Osteoblast (primary cell): ENCODE measurements at places on chromosomes 1 and 21. TPM values are rescaled to one million over a fixed set of nuclear protein-coding genes. Genes with fewer than 3 reads are reported as not detected.
A peak's percentile ranks its signal among the peaks of the same experiment; 100 is the strongest.

- peak overlapping the region; percentile 35 for H3K27ac ChIP-seq
- peaks cover 4% of the 10 kb centered on the region for H3K4me1 ChIP-seq
- no peak for DNase-seq
- peaks cover 81% of the 10 kb centered on the region for H3K36me3 ChIP-seq
These were observed 15.8 kb upstream of the NUP210L start for GRCh38 chr1:154170547-154171222.

Gene TIAM1
- 13.6 and 16.3 TPM in 2 replicates for total RNA-seq

DNA sequence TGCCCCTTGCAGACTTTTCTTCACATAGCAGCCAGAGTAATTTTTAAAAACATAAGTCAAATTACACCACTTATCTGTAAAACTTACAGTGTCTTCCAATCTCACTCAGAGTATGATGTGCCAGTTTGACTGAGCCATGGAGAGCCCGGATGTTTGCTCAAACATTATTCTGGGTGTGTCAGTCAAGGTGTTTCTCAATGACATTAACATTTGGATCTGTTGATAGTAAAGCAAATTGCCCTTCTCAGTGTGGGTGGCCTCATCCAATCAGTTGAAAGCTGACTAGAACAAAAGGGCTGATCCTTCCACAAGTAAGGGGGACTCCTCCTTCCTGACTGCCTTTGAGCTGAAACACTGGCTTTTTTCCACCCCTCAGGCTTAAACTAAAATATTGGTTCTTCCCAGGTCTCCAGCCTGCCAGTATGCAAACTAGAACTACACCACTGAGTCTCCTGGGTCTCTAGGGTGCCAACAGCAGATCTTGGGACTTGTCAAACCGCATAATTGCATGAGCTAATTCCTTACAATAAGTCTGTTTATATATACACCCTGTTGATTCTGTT is 157.9 kb upstream of the CTTNBP2NL start:
- DNase-seq: no peak
- no peaks in the 10 kb centered on the region for H3K36me3 ChIP-seq
- no peak overlapping the region for H3K27ac ChIP-seq
- H3K4me3 ChIP-seq: no peak overlapping the region

Gene KRTAP12-2
- total RNA-seq: not detected in 2 replicates

DNA sequence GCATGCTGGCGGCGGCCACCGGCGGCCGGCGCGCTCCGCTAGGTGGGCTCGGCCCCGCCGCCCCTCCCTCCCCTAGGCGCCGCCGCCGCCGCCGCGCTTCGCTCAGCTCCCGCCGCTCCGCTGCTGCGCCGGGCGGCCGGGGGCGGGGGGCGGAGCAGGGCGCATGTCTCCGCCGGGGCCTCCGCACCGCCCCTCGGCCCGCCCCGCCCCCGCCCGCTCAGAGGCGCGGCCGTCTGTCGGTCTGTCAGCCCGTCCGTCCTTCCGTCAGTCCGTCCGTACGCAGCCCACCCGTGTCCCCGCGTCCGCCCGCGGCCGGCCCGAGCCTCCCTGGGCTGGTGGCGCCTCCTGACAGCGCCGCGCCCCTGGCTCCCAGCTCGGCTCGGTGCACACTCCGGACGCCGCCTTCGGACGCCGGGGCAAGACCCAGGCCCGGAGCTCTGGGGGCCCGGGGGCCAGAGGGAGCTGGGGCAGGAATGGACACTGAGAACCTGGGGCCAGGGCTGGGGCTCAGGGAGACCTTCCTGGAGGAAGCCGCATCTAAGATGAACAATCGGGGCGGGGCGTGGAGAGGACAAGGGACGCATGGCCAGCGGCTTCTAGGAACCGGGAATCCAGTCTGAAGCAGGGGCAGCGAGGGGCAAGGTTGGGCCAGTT is at the start of gene GPR153:
Gene GPR153, minus strand, starts transcription at position 138 of the 654 bp plus-strand sequence. CDS start 6,193 bp downstream, outside the sequence.
- no peaks in the 10 kb centered on the region for H3K36me3 ChIP-seq
- H3K4me3 ChIP-seq: peak within 1 kb of the TSS; percentile 70
- no peaks in the 10 kb centered on the region for H3K4me1 ChIP-seq
- peak; percentile 97 for DNase-seq
- H3K27me3 ChIP-seq: no peaks in the 10 kb centered on the region

DNA sequence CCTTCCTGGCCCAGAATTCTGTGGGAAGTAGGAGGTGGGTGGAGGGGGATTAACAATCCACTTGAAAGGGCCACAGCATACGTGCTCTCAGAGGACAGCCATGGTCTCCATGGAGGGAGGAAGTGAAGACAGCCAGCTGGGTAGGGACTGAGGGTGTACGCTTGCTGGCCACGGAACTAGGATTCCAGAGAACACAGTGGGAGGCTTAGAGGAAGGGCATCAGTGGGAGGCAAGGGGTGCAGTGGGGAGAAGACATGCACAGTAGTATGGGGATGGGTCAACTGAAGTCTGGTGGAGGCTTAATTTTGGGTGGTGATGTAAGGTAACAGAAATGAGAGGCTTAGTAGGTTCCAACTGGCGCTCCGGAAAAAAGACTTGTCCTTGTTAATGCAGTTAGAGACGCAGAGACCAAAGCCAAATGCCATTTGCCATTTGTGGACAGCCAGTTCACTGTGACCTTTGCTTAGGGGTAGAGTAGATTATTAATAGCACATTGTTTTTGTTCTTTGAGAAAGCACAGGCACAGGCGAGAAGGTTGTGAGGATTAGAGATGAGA is 103.0 kb downstream of the ZSCAN20 start:
- H3K4me1 ChIP-seq: no peaks in the 10 kb centered on the region
- no peak for DNase-seq
- no peak overlapping the region for H3K4me3 ChIP-seq

DNA sequence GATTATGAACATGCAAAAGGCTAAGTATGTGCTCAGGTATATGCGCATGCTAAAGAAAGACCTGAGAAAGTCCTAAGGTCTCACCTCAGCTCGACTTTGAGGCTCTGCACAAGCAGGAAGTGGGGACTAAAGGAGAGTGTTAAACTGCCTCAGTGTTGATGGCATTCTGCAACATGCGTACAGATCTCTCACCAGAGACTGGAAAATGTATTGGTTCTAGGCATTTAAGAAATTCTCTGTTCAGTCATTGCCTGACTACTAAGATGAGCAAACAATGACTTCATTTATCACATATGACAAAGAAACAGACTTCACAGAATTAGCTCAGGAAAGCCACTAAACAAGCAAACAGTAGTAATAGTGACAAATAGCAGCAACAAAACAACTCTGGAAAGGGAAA is 90.8 kb downstream of the USH2A start:
- H3K27ac ChIP-seq: no peak overlapping the region
- no peaks in the 10 kb centered on the region for H3K4me1 ChIP-seq
- H3K27me3 ChIP-seq: no peaks in the 10 kb centered on the region
- DNase-seq: no peak
- H3K4me3 ChIP-seq: no peak overlapping the region
- H3K36me3 ChIP-seq: no peaks in the 10 kb centered on the region

- H3K27ac ChIP-seq: no peak overlapping the region
- H3K27me3 ChIP-seq: peaks cover 16% of the 10 kb centered on the region
- DNase-seq: no peak
These were observed 51.0 kb downstream of the RUNX3 start for GRCh38 chr1:24878775-24879742.

Gene FMOD
- 2.9 and 5.9 TPM in 2 replicates for total RNA-seq

DNA sequence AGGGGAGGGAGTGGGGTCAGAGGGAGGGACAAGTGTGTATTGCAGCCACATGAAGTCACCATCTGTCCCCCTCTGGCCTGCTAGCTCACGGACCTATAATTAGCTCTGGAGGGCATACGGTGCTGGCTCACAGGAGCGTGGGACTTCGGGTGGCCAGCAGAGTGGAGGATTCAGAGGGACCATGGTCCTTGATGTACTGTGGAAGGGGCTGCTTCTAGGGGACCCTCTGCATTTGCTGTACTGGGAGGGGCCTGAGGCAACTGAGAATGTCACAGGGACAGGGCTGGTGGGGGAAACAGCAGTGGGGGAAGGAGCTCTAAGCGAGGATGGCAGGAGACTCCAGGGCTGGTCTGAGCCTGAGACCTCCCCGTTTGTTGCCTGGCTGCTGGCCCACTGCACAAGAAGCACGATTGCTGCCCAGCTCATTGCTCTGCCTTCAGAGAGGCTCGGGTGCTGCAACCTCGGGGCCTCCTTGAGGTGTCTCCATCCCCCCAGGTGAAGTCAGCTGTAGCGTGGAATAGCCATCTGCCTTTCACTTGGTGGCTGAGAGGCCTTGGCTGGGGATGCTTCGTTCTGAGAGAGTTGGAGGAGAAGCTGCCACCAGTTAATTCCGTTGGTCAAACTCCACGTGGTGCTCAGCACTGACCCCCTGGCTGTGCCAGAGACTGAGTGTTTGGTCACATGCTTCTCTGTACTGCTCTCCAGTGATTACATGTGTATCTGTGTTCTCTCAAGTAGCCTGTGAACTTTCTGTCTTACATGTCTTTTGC is 2.7 kb downstream of the PPFIA4 start:
- peaks cover 10% of the 10 kb centered on the region for H3K4me1 ChIP-seq
- no peak overlapping the region for H3K27ac ChIP-seq
- H3K27me3 ChIP-seq: peaks cover 11% of the 10 kb centered on the region

Gene ECE1
- 32.6 and 34.8 TPM in 2 replicates for total RNA-seq

GRCh38 chr1:165686121-165686970 is 12.0 kb downstream of the ALDH9A1 start:
- H3K36me3 ChIP-seq: peaks cover 56% of the 10 kb centered on the region
- no peak overlapping the region for H3K4me3 ChIP-seq
- H3K4me1 ChIP-seq: no peaks in the 10 kb centered on the region
- H3K27me3 ChIP-seq: no peaks in the 10 kb centered on the region
- DNase-seq: no peak
